ENCODE measurements at places on chromosomes 3 and 15. TPM values are rescaled to one million over a fixed set of nuclear protein-coding genes. Genes with fewer than 3 reads are reported as not detected.

RBP2 gene
- not detected for total RNA-seq

RLBP1 gene
- total RNA-seq, result under 0.01 TPM

AGBL1 gene
- not detected for total RNA-seq

PLXNB1 gene
- 33.7 TPM for total RNA-seq

GRAMD2A gene
- total RNA-seq, result not detected
